Activated CD4-positive, alpha-beta T cell treated with anti-CD3 and anti-CD28 coated beads, Interleukin-10, Interleukin-2, amounts not matched to agents 100 ng/mL and 50 ng/mL, durations not matched to agents 16 hours and 8 hours (primary cell): ENCODE measurements at places on chromosomes 7 and 10.

GRCh38 chr7:74466196-74466813 is 12.6 kb downstream of the GTF2IRD1 start:
- no peak for DNase-seq

DNA sequence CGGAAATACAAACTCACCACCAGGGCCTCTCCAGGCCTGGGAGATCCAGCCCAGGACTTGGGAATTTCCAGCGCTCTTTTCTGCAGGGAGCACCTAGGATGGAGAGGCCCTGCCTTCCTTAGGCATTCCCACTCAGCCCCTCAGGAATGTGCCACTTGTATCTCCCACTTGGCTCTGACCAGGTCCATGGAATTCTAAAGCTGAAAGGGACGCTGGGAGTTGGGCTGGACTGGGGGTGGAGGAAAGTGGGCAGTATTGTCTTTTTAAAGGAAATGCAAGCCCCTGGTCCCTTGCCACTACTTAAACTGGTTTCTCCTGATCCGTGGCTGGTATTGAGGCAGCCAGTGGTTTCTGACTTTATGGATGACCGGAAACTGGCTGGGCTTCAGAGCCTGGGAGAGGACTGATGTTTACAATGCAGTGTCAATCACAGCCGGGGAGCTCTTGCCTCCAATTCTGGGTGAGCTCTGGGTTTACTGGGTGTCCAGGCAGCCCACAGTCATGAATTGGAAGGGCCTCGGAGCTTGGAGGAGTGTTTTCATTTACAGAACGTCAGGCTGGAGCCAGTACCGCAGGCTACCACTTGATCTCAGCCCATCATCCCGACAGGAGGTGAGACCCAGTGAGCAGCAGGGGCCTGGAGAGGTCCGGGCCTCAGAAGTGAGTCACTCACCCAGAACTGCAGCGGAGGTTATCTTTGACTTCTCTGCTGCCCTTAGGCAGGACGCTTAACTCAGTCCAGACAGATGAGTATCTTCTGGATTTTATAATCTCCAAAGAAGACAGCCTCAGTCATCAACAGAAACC is 27.3 kb downstream of the AGAP3 start:
- DNase-seq = no peak

DNA sequence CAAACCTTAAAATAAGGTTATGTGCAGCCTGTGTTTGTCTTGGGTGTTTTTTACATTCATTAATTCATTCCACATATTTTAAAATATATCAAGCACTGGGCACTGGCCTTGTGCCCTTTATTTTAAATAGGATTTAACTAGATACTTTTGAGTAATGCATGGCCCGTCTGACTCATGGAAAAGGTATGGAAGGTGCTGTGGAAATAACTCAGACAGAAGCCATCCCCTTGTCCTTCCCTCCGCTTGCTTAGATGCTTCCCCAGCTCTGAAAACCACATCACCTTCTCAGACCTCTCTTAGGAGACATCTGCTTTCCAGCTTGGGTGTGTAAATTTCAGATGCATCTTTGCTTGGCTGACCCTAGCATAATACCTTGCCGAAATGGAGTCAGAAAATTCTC is 30.5 kb downstream of the SLC18A2 start:
- no peak for DNase-seq

DNA sequence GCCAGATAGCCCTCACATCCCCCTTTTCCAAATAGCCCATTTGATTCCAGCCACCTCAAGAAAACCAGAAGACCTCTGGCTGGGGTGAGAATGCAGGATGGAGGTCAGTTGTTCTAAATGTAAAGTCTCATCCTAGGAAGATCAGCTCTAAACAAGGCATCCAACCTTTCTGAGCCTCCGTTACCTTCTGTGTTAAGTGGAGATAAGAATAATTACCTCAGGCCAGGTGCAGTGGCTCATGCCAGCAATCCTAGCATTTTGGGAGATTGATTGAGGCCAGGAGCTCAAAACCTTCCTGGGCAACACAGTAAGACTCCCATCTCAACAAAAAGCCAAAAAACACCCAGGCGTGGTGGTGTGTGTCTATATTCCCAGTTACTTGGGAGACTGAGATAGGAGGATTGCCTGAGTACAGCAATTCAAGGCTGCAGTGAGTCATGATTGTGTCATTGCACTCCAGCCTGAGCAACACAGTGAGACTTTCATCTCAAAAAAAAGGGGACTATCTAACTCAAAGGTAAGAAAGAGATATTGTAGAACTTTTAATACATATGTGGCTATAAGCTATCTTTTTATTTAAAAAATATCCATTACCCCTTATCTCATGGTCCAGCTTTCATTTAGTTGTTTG is 43.5 kb downstream of the PRTFDC1 start:
- no peak for DNase-seq

- DNase-seq = no peak
Observed at GRCh38 chr7:157439149-157439548, 102.3 kb downstream of the DNAJB6 start.

GRCh38 chr7:74514131-74514591 is 60.5 kb downstream of the GTF2IRD1 start:
- DNase-seq = no peak

GRCh38 chr7:138889582-138890498 is 91.3 kb downstream of the KIAA1549 start:
- DNase-seq = no peak

GRCh38 chr10:42977032-42977416 is 99.8 kb upstream of the RET start:
- DNase-seq = no peak

GRCh38 chr10:71999360-72000072 is 35.3 kb downstream of the CHST3 start:
- DNase-seq = no peak

DNA sequence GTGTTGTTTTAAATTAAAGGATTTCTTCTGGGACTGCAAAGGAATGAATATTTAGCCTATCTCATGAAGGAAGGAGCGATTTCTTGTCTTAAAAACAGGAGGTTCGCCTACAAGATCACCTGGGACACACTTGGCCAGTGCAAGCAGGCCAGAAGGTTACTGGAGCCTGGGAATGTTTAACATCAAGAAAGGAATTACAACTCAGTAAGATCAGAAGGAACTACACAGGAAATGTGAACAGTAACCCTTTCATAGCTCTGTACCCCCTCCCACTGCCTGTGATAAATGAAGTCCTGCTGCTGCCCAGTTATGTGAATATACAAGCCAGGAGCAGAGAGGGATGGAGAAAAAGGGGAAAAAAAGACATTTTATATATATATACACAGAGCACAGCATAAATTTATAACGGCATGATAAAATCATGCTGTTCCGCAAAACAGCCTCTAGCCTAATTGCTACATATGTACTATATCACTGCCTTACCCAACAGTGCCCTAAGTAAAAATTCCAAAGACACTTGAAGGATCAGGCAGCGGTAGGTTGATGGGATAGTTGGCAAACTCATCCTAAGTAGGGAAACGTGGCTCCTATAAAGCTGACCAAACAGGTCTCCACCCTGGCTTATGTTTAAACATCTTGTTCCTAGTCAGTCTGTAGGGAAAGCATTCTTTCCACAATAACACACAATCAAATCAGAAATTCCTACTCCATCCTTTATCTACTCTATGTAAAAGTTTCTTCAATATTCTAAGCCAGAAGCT is 63.8 kb downstream of the ZNF438 start:
- no peak for DNase-seq

DNA sequence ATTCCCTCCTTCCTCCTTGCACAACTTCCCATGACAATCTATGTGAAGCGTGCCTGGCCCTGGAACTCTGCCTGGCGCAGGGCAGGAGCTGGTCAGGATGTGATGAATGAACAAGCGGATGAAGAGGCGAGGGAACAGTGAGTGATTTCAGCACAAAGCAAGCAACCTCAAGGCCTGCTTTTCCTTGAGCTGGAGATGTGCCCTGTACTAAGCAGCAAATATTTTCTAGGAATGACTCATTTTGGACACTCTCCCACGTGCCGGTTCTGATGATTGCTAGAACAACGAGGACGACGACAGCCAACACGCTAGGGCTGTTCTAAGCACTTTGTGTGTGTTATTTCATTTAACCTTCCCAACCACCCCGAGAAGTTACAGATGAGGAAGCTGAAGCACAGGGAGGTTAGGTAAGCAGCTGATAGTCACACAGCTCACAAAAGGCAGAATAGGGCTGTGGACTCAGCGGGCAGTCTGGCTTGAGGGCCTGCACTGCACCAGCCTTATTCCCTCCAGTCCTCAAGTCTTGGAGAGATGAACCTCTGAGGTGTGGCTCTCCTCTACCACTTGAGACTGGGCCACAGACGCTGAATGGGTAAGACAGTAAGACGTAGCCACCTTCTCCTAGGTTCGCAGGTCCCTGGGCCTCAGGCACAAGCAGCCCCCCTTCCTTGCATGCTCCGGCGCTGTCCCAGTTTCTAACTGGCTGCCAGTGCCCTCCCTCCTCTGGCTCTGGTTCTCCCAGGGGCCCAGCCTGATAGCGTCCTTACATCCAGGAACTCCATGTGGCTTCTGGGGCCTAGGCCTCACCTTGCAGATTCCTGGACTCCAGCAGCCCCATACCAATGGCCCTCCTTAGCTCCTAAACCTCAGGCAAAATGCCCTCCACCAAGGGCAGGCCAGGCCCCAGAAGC is 59.0 kb downstream of the YKT6 start:
- DNase-seq = peak; percentile 61

GRCh38 chr7:14630048-14630447 is 272.5 kb downstream of the DGKB start:
- DNase-seq = no peak

GRCh38 chr10:75111365-75111906 is at the start of gene SAMD8:
TSS of gene SAMD8 (plus strand) at chr10:75111656. CDS start at chr10:75150529, 38,873 bp downstream.
- DNase-seq = peak; percentile 98

- DNase-seq = no peak
Observed at GRCh38 chr10:90245623-90246022, 544.2 kb downstream of the KIF20B start.

DNA sequence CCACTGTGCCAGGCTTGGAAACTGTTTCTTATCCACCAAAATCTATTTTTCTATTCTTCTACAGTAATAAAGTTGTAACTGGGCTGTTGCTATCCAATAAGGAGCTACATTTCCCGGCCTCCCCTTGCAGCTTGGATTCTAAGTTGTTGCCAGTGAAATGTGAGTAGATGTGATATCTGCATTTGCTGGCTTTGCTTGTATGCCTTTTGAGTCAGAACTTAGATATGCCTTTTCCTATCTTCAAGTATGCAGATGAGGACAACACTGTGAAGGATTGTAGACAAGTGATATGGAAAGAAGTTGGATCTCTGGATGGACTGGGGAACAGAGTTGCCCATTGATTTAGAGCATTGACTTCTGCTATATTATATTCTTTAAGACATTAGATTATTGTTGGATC is 236.9 kb downstream of the REEP3 start:
- DNase-seq = no peak

GRCh38 chr10:17847585-17848296 is 38.6 kb downstream of the MRC1 start:
- peak; percentile 0 for DNase-seq

- no peak for DNase-seq
Observed at GRCh38 chr7:6648066-6648814, 11.1 kb downstream of the ZNF316 start.

DNA sequence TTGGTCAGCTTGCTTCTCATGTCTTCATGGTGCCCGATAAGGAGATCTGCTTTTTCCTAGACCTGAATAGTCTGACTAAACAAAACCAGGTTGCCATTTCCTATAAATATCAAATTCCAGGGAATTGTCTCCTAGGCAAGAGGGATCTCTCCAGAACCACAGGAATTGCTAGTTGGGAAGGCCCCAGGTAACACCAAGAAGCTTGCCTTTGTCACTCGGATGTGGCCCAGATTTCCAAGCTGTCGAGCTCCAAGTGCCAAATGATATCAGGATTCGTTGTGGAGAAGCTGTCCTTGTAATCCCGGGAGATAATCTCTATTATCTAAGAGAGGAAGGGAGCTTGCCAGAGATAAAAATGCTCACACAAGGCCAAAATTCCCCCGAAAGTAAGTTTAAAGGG is 1288.5 kb upstream of the AUTS2 start:
- DNase-seq = no peak

DNA sequence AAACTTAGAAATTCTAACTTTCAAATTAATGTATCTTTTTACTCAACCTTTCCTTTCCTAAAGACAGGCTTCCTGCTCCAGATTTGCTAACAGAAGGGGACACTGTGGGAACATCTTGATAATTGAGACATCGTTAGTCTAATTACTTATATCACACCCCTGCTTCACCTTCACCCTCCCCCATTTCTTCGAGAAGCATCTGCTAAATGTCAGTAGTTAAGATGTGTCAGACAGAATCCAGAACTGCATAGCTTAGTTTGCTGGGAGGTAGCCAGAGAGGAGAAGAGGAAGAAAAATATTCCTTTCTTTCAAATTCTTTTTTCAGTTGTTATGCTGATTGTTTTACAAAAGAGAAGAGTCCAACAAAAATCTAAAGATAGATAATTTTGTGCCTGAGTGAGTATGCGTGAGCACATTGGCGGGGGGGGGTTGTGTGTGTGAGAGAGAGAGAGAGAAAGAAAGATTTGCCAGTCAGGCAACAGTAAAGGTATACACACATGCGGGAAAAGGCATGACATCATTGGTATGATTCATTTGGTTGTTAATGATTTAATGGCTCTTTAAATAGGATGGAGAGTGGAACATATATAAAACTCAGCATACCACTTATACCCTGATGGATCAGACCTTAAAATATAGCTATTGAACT is 192.4 kb downstream of the PTN start:
- no peak for DNase-seq

GRCh38 chr7:99133766-99134564 is 9.9 kb downstream of the SMURF1 start:
- DNase-seq = no peak

- DNase-seq = no peak
Observed at GRCh38 chr10:71448146-71448545, 51.4 kb downstream of the CDH23 start.

GRCh38 chr7:7761974-7762779 is 43.8 kb upstream of the RPA3 start:
- DNase-seq = peak; percentile 57

GRCh38 chr7:31122649-31123058 is 70.5 kb downstream of the ADCYAP1R1 start:
- DNase-seq = peak; percentile 51

- DNase-seq = no peak
Observed at GRCh38 chr7:28726555-28726954, 231.6 kb downstream of the TRIL start.

- peak; percentile 68 for DNase-seq
Observed at GRCh38 chr10:72322280-72323058, 32.2 kb downstream of the DNAJB12 start.

DNA sequence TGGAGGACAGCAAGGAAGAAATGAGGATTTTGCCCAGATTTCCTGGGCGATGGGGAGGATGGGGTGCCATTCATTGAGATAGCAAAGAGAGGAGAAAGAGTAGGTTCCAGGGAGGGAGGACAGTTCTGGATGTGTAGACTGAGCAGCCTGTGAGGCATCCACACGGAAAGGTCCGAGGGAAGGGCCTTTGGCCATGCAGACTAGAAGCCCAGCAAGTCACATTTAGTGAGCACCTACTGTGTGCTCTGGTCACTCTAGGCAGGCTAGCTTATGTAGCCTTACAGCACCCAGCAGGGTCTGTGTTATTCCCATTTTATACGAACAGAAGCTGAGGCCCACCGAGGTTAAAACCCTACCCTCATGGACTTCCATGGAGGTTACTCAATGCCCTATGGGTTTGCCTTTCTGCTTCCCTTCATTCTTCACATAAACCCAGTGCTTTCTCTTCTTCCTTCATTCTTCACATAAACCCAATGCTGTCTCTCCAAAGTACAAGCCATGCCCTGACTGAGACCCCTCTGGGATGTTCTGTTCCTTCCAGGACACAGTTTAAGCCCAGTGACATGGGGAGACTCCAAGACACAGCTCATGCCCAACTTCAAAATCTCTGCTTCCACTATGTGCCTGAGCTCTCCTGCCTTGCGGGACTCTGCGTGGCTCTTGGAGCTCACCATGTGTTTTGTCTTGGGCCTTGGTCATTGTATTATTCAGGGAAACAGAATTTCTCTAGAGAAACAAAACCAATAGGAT is 13.7 kb downstream of the IL2RA start:
- DNase-seq = no peak
